ENCODE measurements at places on chromosomes 5 and 9.
A peak's percentile ranks its signal among the peaks of the same experiment; 100 is the strongest.

DNA sequence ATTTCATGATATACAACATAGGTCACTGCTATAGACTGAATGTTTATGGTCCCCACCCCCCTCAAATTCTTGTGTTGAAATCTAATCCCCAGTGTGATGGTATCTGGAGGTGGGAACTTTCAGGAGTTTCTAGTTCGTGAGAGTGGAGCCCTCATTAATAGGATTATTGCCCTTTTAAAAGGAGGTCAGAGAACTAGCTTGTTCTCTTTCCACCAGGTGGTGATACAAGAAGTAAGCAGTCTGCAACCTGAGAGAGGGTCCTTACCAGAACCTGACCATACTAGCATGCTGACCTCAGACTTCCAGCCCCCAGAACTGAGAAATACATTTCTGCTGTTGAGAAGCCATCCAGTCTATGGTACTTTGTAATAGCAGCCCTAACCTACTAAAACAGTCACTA is 33.3 kb downstream of the TMEM161B start:
- DNase-seq: no peak

DNA sequence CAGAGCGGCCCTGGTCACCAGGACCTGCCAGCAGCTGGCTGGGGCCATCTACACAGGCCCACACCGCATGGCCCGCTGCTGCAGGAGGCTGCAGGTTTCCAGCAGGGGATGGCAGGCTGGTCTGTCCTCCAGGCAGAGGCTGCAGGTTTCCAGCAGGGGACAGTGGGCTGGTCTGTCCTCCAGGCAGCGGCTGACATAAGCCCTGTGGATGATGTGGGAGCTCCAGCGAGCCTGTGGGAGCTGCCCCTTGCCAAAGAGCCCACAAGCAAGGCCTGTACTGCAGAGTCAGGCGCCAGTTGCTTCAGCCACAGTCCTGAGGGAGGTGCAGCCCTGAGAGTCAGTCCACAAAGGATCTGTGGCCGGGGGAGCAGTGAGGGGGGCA is 18.5 kb downstream of the TPPP start:
- no peak for DNase-seq

DNA sequence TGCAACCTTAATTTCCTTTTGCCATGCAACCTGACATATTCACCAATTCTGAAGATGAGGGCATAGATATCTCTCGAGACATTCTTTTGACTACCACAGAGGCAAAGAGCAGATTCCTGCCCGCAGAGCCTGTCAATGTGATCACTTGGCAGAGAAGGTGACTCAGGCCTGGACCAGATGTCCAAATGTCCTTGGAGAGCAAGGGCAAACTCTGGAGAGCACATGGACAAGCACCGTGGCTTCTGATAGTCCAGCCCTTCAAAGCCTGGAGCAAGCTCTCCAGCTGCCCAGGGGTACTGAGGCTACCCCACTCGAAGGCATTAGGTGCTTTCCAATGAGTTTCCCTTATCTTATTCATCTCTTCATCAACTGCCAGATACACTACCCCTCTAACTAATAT is 50.4 kb upstream of the ALDH1B1 start:
- DNase-seq: no peak

- DNase-seq: no peak
These were observed 63.8 kb upstream of the PPARGC1B start for GRCh38 chr5:149666212-149666852.

DNA sequence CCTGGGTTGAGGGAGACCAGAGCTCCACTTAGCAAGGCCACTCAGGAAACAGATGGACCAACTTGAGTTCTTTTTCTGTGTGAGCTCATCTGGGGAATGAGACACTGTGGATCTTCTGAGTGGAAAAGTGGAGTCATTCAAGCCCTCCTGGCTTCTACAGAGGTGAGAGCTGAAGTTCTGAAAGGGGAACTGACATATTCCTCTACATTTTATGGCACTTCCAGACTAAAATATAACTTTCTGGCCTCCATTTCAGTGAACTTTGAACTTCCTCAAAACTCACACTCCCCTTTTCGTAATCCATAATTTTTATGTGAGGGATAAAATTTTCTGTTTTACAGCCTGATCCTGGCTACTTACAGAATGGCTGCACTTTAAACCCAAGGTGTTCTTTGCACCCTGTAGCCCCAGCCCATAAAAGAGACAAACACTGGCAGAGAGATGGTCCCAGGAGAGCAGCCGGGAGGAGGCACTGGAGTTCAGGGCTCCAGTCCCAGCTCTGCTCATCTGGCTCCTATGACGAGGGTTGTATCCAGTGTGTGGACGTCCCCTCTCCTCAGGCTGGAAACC is 10.8 kb downstream of the SPAAR start:
- no peak for DNase-seq

GRCh38 chr5:136811086-136811485 is 445.7 kb upstream of the TRPC7 start:
- no peak for DNase-seq

- no peak for DNase-seq
These were observed 94.3 kb downstream of the PAPPA start for GRCh38 chr9:116247791-116248374.

DNA sequence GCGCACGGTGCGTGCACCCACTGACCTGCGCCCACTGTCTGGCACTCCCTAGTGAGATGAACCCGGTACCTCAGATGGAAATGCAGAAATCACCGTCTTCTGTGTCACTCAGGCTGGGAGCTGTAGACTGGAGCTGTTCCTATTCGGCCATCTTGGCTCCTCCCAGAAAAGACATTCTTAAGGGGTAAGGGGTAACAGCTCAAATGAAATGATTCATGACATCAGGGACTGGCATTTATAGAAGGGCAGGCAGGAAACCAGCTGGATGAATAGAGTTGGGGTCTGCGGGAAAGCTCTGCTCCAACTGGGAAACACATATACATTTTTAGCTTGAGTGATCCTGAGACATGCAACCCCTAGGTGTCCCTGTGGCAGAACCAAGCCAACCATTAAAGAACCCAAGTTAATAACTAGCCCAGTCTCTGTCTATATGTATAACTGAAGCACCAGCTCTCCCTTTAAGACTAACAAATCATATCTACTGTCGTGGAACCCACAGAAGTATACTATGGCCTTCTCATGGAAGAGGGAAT is 119.3 kb downstream of the LMNB1 start:
- DNase-seq: no peak

GRCh38 chr5:175059687-175060211 is 335.4 kb downstream of the MSX2 start:
- DNase-seq: peak; percentile 93

- no peak for DNase-seq
These were observed 35.3 kb downstream of the ZDHHC11B start for GRCh38 chr5:749101-749670.

DNA sequence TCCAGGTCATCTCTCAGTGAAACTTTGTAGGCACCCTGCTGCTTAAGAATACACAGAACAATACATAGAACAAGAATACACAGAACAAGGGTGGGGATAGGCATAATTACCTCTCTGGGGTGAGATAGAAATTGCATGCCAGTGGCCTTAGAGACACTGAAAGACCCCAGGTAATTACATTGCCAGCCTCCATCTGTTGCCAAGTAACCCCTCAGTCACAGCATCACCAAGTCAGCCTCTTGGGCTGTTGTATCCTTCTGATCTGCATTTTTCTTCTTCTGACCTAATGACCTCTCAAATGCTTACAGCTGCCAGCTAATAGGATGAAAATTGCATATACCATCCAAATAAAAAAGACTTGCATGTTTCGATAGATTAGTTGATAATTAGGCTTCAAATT is 167.7 kb downstream of the GRIA1 start:
- DNase-seq: no peak

GRCh38 chr5:87717761-87718160 is 305.0 kb upstream of the CCNH start:
- DNase-seq: no peak

DNA sequence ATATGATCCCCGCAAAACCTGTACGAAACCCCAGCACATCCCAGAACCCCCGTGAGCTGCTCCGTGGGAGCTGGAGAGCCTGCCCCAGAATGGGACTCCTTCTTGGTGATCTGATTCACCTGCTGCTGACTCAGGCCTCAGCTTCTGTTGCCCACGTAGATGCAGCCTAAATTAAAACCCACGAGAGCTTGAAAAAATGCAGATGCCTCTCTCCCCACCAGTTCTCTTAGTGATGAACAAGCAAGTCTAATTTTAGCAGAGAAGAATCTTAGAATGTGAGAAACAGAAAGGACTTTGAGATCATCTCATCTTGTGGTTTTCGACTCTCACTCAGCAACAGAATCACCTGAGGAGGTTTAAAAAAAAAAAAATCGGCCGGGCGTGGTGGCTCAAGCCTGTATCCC is 57.6 kb downstream of the TMOD1 start:
- DNase-seq: no peak

GRCh38 chr9:135583688-135584011 is 22.1 kb downstream of the PAEP start:
- no peak for DNase-seq

DNA sequence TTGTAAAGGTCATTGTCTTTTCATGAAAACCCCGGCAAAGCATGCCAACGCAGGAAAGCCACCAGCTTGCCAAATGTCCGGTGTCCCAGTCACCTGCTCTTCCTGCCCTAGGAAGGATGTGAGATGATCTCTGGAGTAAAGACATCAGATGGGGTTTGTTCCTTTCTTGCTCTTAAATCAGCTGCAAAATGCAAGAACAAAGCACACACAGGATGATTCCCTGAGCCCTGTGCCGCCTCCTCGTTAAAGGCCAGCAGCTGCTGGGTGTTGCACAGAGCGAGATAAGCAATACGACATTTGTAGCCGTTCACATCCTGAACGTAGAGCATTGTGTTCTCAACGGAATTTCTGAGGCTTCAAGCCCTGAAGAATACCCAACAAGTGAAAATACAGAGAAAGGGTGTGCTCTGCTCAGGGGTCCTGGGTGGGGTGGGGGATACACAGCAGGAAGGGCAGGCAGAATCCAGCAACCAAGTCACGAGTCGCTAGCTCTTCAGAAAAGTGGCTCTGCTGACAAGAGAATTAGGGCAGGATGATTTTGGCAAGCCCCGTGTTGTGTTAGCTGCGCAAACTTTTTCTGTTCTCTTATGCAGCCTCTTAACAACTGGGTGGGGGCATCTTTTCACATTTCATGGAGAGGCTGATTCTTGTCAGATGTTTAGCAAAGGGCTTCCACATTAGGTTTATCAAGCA is 229.2 kb upstream of the MAP3K1 start:
- DNase-seq: no peak

DNA sequence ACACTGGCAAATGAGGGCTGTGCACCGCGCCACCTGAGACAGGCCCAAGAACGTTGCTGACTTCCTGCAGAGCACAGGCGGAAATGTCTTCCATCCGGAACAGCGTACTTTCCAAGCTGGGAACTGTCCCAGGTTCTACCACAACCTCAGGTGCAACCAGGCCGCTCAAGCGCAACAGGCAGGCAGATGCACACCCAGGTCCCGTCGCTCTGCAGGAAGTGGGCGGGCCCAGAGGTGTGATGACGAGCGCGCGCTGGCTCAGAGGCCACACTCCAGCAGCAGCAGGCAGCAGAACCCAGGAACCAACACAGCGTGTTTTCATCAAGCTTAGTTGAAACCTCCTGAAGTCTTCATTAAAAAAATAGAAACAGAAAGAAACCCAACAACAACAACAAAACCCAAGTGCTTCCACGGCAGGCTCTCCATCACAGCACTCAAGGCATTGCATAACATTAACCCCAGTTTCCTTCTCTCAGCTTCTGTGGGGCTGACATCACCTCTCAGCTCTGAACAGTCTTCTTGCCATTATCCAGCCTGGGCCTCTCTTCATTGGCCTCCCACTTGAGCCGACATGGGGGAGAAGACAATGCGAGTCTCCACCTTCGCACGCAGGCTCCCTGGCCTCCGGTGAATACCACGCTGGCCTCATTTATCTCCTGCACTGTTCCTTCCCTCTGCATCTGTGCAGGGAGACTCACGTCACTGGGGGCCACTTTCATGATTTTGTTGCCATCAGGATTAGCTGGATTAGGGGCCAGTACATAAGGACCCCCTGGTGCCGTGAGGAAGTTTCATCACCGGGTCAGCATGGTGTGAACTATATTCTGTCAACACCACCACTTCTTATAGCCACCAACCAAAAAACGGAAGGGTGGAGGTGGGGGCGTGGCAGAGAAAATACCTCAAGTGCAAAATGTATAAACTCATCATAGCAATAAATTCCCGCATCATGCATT is 22.1 kb downstream of the PTCH1 start:
- no peak for DNase-seq

DNA sequence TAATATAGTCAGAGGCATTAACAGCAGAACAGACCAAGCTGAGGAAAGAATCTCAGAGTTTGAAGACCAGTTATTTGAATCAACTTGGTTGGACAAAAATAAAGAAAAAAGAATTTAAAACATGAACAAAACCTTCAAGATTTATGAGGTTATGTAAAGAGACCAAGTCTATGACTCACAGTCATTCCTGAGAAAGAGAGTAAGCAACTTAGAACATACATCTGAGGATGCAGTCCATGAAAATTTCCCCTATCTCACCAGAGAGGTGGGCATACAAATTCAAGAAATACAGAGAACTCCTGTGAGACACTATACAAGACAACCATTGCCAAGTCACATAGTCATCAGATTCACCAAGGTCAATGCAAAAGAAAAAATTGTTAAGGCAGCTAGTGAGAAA is 17.4 kb upstream of the C9orf72 start:
- no peak for DNase-seq

DNA sequence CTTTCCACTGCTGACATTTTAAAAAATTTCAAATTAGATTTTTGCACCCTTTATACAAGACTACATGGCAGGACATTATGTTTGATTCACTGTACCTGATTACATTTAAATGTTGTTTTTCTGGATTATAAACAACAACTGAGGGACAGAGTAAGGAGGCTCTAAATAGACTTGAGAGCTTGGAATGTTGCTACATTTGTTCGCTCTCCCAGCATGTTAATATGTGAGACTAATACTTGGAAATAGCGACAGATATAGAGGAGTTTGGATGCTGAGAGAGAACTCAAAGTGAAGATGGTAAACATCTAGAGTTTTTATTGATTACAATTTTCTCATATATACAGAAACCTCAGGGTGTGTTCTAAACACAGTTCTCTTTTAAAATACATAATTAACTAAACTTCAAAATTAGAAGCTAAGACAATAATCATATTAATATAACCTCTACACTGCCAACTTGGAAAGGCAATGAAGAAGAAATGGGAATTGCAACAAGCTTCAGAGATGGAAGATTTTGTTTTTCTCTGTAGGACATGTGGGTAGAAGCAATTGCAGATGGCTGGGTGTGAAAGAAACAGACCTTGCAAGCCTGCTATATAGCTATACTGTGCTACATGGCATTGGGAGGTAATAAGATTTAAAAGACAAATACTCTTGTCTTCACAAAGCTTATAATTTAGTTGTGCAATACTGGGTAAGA is 1.4 kb upstream of the NDFIP1 start:
- no peak for DNase-seq

GRCh38 chr9:27041746-27042145 is 36.3 kb upstream of the LRRC19 start:
- DNase-seq: no peak

GRCh38 chr9:93141771-93142483 is 7.9 kb upstream of the NINJ1 start:
- DNase-seq: no peak

DNA sequence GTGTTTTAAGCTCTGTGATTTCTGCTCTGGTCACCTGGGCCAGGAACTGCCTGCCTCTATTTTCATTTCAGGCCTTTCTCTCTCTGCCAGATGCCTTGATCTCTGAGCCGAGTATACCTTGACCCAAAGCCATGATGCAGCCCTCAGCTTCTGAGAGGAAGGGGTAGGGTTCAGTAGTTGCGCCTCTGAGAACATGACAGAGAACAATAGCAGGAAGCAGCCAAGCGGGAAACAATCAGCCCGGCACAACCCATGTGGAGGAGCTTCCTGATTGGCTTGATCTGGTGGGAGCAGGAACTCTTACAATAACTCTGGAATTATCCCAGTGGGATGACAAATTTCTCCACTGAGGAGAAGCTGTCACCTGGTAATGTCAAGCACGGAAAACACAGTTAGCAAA is 127.4 kb downstream of the PALM2AKAP2 start:
- no peak for DNase-seq

Measured in anterior cingulate cortex (tissue), 58 donors.